HL-60 (cell line): ENCODE measurements at places on chromosomes 3 and 15.

- no peak for DNase-seq
Measured at GRCh38 chr3:61323094-61323493, 71.8 kb upstream of the FHIT start.

DNA sequence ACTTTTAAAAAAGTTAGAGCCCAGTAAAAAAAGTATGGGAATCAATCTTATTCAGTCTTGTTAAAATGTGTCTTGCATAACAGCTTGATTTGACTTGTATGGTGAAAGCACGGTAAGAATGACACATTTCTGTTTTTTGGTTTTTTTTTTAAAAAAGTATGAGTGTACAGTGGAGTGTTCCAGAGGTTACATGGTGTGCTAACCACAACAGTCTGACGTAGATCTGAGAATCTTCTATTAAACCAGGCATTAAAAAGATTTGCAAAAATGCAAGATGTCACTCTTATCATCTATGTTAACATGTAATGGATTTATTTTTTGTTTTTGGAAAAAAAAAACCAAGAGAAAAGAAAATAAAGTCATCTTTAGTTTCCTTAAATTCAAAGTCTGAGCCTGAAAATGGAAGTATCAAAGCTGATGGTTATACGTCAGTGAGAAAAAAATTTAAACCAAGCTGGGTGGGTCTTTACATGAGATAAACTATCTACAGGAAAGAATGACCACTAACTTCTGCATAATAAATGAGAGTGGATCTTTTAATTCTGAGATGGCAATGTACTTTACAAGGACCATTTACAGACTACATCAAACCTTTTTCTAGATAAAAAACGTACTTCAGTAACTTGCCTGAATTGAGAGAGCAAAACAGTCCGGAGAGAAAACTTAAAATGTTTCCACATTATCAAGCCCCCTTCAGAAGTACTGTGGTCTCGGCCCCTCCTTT, 1.6 kb downstream of the GABPB1 start:
- peak; percentile 68 for DNase-seq

DNA sequence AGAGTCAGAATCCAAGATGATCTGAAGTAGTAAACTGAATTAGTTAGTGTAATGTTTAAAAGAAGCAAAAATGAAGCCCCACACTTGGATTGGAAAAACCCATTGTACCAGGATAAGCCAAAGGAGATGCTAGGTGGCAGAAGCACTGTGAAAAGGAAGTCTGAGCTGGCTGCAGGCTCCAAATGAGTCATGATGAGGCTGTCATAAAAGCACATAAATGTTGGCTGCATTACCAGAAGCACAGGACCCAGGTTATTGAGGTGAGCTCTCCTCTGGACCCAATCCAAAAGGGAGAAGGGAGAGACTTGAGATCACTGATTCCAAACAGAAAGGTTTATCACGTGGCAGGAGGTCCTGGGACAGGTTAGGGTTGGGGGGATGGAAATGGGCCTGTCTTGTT, 3.2 kb upstream of the ACAN start:
- DNase-seq: no peak

DNA sequence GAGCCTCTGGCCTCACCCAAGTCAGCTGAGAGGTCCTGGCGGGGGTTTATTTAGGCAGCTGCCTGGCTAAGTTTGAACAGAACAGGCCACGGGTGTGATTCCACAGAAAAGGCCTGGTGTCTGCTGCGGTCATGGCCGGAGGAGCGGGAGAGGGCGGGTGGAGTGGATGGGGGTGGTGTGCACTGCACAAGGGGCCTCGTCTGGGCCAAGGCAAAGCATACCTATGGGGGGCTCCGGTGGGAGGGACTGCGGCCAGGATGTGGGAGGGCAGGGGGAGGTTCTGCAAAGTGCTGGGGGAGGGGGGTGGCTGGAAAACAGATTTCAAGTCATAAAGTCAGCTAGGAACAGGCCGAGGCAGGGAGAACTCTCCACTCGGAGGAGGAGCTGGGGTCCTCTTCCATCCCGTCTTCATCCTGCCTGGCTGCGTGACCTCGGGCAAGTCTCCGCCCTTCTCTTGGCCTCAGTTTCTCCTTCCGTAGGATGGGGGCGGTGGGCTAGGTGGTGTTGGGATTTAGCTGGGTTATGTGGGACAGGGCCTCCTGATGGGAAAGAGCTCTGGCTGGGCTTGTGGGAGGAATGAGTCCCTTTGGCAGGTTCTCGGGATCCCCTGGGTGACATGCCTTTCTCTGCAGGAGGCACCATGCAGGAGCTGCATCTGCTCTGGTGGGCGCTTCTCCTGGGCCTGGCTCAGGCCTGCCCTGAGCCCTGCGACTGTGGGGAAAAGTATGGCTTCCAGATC, 878 bp downstream of the ISLR start:
- DNase-seq: no peak

DNA sequence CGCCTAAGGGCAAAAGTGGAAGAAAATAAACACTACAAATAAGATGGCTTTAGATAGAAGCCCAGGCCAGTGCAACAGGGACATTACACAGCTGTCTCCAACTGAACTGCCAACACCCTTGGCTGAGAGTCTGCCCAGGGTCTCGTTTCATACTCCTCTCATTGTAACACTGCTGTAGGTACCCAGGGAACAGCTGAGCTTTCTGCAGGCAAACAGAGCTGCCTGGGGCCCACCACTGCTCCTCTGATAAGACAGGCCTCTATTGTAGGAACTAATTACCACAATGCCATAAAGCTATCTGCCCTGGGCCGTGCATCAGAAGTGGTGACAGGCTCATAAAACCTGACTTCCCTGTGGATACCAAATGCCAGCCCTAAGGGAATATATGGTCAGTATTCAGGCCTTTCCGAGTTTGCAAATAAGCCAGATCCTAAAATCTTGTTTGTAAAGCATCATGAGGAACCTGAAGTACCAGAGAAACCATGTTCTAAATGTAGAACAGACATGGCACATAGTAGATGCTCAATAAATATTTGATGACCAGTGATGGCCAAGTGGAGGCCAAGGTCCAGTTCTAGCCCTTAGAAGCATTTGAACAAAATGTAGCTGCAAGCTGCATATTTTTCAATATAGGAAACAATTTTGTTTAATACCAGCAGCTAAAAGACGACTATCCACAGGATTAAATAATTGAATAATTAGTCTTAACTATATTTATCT, 84.3 kb upstream of the NEO1 start:
- no peak for DNase-seq

DNA sequence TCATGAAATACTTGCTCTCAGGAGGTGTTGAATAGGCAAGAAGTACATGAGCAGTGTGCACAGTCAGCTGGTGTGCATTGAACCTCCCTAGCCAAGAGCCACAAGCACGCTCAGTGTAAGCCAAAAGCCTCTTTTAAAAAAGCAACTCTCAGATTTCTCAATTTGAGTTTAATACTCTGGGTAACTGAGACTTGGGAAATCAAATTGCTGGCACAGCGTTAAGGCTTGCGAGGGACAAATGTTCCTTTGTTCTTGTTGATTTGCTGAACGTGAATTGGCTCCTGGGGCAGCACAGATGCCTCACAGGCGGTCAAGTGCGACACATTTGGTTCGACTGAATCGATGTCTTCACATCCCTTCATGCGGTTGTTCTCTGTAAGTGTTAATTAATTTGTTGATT, at the start of gene FAM240A:
TSS of gene FAM240A (plus strand) at position 202 of the 400 bp plus-strand sequence. CDS start at position 361, 159 bp downstream.
- no peak for DNase-seq

DNA sequence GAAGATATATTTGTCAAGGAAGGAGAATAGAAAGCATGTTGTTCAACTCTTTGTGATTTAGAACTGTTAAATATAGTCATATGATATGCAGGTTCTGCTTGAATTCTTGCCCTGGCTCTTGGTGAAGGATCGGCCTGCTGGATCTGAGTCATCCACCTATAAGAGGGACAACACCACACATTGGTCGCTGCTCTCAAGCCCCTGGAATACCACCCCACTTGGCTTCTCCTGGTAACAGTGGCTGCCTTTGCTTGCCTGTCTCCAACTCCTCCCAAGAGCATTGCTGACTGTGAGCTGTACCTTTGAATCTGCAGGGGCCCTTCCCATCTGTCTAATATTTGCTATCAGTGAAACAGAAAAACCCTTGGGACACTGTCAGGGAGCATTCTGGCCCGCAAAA, 78.9 kb upstream of the DGKG start:
- DNase-seq: no peak

GRCh38 chr3:53195602-53196574, 34.9 kb downstream of the PRKCD start:
- peak; percentile 57 for DNase-seq

- DNase-seq: no peak
Measured at GRCh38 chr15:98433346-98433745, 215.0 kb upstream of the IGF1R start.

GRCh38 chr15:100999369-100999768, 80.2 kb downstream of the LRRK1 start:
- DNase-seq: no peak

DNA sequence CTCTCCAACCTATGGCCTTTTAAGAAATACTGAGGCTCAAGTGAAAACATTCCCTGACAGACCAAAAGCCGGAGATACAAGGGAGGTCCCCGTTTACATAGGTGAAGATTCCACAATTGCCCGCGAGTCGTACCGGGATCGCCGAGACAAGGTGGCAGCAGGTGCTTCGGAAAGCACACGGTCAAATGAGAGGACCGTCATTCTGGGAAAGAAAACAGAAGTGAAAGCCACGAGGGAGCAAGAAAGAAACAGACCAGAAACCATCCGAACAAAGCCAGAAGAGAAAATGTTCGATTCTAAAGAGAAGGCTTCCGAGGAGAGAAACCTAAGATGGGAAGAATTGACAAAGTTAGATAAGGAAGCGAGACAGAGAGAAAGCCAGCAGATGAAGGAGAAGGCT, 24.8 kb downstream of the SYNM start:
- DNase-seq: no peak

GRCh38 chr3:133644768-133645167, 17.0 kb downstream of the TOPBP1 start:
- DNase-seq: no peak

DNA sequence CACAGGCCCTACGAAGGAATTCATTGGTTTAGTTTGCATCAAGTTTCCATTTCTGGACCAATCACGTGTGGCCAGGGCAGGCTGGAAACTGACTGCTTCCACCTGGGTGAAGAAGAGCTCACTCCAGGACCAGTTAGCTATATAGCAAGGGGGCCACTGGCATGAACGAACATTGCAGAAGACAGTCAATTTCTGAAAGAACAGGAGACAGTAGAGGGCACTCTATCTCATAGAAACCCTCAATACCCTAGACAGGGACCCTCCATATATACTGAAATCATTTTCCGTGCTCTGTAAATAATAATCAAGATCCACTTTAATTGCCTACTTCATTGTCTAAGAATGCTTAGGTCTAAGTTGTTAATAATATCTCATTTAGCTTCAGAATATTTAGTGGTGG, 215.6 kb downstream of the CADPS start:
- no peak for DNase-seq

- DNase-seq: no peak
Measured at GRCh38 chr3:154102225-154102624, 19.0 kb upstream of the ARHGEF26 start.

DNA sequence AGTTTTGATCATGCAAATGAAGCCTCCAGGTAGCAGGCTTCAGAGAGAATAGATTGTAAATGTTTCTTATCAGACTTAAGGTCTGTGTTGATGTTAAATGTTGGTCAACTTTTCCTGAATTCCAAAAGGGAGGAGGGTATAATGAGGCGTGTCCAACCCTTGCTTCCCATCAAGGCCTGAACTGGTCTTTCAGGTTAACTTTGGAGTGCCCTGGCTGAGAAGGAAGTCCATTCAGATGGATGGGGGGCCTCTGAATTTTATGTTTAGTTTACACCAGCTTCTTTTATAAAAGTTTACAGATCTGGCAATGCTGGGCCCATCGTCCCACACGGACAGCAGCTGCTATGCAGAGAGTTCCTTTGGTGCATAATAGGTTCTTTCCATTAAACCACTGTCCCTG, 8.9 kb downstream of the CCDC13 start:
- DNase-seq: no peak

DNA sequence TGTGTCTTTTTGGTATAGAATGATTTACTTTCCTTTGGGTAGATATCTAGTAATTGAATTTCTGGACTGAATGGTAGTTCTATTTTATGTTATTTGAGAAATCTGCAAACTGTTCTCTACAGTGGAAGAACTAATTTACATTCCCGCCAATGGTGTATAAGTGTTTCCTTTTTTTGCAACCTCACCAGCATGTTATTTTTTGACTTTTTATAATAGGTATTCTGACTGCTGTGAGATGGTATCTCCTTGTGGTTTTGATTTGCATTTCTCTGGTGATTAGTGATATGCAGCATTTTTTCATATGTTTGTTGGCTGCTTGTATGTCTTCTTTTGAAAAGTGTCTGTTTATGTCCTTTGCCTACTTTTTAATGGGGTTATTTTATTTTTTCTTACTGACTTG, 607.2 kb downstream of the OTOL1 start:
- DNase-seq: no peak

GRCh38 chr15:53985562-53985961, 7.3 kb downstream of the UNC13C start:
- no peak for DNase-seq

DNA sequence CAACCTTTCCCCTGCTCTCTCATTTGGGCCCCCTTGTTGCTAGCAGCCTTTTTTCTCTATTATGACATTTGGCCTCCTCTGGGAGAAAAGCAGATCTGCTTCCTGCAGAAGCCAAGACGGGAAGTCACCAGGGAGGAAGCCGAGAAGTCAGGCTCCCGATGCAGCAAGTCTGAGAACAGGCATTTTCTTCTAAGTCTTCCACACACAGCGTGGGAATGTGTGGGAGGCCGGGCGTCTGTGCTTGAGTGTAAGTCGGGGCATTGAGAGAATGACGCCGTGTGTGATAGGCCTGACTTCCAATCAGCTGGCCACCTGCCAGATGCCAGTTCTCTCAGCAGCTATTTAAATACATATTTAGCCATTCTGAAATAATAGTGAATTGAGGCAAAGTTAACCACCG, 75.8 kb upstream of the FAM98B start:
- no peak for DNase-seq

DNA sequence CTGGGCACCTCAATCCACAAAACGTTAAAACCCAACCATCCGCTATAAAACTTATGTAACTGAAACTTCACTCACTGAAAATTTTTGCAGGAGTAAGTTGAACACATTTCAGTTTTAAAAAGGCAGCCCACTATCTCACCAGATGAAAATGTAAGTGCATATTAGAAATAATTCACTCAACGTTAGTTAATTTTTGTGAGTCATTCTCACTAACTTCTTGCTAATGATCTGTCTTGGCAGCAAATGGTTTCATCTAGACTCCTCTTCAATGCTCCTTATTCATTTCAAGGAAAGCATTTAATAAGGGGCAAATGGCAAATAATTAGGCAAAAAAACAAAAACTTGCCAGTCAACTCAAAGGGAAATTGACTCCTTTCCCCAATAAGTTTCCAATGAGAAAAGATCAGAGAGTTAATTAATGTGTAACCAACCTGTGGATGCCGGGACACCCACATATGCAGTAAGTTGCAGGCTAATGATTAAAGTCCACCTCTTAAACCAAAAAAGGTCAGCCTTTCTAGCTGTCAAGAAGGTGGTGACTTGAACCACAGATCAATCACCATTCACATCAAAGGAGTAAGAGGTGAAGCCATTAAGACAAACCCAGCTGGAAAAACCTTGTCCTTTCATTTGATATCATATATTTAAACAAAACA, 22.9 kb upstream of the PRICKLE2 start:
- DNase-seq: no peak
